Non-pigmented ciliary epithelial cell (primary cell): ENCODE measurements at places on chromosomes 4 and X.

DNA sequence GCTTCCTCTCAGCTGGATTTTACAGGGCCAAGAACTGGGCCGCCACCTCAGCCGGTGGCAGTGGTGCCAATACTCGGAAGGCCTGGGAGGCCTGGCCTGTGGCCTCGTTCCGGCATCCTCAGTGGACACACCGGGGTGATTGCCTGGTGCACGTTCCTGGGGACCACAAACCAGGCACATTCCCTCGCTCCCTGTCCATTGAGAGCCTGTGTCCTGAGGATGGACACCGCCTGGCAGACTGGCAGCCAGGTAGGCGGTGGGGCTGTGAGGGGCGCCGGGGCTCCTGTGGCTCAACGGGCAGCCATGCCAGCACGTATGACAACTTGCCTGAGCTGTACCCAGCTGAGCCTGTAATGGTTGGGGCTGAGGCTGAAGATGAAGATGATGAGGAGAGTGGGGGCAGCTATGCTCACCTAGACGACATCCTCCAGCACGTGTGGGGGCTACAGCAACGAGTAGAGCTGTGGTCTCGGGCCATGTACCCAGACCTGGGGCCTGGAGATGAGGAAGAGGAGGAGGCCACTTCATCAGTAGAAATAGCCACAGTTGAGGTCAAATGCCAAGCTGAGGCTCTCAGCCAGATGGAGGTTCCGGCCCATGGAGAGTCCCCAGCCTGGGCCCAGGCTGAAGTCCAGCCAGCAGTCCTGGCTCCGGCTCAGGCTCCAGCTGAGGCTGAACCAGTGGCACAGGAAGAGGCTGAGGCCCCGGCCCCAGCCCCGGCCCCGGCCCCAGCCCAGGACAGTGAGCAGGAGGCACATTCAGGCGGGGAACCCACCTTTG lies 70.4 kb downstream of the STARD8 start:
- no peak for DNase-seq

- DNase-seq, result no peak
Observed at GRCh38 chr4:124540014-124540413, 172.5 kb downstream of the ANKRD50 start.

- no peak for DNase-seq
Observed at GRCh38 chrX:154516656-154517100, 646 bp upstream of the FAM3A start.

DNA sequence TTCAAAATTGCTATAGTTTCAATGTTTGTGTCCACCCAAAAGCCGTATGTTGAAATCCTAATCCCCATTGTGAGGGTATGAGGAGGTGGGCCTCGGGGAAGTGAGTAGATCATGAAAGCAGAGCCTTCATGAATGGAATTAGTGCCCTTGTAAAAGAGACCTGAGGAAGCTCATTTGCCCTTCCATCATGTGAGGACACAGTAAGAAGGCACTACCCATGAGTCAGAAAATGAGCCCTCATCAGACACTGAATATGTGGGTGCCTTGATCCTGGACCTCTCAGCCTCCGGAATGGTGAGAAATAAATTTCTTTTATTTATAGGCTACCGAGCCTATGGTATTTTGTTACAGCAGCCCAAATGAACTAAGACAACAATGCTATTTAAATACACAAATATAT lies 57.7 kb upstream of the EFHC2 start:
- DNase-seq, result no peak

DNA sequence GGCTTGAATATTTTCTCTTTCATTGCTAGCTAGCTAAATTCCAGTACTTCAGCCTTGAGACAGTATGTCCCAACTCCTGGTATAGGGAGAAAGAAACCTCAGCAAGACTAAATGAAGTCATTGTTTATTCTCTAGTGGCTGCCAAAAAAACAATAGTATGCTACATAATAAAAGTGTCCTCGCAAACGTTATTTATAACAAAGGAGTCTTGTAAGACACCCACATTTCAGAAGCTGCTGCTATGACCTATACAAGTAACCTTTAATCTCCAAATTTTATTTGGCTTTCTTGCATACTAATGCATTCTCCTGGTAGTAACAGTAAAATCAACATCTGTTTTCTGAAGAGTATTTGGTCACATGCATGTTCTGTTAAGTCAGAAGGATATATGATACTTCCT lies 28.8 kb downstream of the NEK1 start:
- DNase-seq, result peak; percentile 24

DNA sequence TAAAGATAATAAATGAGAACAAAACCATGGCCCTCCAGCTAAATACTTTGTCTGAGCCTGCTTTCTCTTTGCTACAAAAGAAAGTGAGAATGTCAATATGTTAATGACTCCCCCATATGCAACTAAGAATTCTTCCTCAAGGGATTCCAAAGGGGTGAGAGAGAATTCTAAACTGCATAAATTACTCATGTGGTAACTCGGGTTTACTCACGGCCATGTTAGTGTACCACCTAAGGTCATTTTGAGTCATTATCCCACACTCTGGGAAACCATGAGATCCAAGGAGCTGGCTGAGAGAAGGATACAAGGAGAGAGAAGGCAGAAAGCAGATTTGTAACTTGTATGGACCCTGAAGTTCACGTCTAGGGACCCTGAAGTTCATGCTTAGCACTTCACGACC lies 190.3 kb downstream of the DHX15 start:
- peak; percentile 10 for DNase-seq

DNA sequence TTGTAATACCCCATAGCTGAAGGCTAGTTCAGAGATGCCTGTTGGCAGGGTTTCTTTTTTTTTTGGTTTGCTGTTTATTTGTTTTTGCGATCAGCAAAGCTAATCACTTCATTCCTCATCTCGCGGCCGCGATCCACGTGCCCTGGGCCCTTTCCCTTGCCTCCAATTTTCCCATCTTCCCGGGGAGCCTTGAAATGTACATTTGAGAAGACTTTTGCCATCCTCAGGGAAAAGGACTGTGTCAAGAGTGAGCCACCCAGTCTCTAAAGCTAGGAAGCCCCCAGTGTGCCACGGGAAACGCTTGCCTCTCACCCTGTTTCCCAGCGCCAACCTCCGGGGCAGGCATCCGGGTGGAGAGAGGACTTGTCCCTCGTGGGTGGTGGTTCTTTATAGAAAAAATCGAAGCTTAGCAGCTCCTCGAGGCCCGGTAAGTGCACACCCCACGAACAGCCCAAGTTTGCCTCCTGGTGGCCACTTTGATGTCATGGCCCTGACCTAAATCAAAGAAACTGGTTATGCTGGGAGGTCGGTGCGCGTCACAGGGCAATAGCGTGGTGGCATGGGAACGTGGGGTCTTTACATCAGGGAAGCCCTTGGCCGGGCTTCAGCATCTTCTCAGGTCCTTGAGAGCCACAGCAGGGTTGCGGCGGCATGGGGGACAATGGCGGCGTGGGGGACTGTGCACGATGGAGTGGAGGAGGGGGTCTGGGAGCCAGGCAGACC lies 42.0 kb downstream of the MAP7D3 start:
- DNase-seq, result no peak

- DNase-seq, result no peak
Observed at GRCh38 chr4:84968925-84969324, 2.4 kb upstream of the WDFY3 start.

DNA sequence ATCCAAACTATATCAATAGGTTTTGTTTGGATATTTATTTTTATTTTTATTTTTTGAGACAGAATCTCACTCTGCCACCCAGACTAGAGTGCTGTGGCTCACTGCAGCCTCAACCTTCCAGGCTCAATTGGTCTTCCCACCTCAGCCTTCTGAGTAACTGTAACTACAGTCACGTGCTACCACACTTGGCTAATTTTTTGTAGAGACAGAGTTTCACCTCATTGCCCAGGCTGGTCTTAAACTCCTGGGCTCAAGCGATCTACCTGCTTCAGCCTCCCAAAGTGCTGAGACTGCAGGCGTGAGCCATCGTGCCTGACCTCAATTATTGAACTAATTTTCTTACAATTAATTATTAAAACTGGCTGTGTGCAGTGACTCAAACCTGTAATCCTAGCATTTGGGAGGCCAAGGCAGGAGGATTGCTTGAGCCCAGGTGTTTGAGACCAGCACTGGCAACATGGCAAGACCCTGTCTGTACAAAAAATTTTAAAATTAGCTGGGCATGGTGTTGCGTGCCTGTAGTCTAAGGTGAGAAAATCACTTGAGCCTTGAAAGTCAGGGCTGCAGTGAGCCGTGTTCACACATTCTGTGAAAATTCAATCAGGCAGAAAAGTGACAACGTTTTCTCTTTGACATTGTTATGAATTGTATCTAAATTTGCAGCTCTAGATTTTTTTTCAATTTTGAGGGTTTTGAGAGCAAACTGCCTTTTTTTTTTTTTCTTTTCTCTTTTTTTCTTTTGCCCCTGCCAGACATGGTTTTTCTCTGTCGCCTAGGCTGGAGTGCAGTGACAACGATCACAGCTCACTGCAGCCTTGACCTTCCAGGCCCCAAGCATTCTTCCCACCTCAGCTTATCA lies 66.0 kb downstream of the UBE2K start:
- no peak for DNase-seq

- DNase-seq, result peak; percentile 65
Observed at GRCh38 chr4:124135409-124135813, 577.1 kb downstream of the ANKRD50 start.

DNA sequence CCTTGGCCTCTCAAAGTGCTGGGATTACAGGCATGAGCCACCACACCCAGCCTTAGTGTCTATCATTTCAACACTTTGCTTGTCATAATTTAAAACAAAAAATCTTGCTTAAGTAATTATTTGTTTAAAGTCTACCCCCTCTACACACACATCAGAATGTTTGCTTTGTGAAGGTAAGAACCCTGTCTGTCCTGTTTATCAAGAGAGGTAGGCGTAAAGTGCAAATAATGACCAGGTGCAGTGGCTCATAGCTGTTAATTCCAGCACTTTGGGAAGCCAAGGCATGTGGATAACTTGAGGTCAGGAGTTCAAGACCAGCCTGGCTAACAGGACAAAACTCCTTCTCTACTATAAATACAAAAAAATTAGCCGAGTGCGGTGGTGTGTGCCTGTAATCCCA lies 326.7 kb upstream of the CLNK start:
- no peak for DNase-seq

- no peak for DNase-seq
Observed at GRCh38 chrX:49799828-49800227, 29.3 kb upstream of the PAGE4 start.

- no peak for DNase-seq
Observed at GRCh38 chrX:78455901-78456300, 128.5 kb upstream of the CYSLTR1 start.

DNA sequence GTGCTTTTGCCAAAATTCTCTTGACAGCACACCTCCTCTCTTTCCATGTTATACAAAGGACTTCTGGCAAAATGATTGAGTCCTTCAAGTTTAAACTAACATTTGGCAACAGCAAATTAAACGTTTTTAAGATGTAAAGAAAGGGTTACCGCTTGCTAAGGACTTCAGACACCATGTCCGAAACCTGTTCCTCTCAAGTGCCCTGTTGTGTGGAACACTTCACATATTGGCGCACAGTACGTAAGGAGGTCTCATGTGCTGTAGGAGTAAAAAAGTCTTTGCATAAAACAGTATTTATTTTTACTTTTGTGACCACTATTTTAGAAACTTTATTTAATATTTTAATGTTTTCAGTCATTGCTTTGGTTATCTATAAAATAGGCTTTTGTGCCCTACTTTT lies 33.7 kb upstream of the HPRT1 start:
- no peak for DNase-seq

DNA sequence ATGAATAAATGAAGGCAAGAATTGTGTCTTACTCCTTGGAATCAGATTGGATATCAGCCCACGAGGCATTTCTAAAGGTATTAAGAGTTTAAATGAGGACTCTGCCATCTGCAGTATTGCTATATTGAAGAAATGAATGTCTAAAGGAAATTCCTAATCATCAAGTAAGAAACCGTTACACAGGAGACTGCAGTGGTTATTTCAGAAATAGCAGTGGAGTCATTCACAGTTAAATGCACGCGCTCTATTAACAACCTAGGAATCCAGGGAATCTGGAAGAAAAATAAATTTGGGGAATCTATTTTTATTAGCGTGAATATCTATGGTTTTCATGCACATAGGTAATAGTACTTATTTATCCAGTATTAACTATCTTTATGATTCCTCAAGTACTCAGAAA lies 334.2 kb downstream of the TENM3 start:
- no peak for DNase-seq

DNA sequence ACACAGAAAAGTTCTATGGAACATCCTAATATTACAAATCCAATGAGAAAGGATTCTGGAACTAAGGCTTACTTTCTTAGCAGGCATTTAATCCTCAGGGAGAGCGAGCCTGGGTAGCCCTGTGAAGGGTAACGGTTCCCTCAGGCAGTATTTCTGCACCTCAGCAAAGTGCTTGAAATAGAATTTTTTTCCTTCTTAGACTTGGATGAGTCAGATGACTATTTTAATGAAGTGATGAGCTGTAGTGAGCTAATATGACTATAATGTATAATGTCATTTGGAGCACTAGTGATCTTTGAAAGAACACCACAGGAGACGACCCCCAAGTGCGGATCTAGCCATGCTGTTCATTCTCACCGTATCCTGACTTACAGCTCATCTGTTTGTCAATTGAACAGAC lies 493.0 kb upstream of the FAM241A start:
- DNase-seq, result no peak

GRCh38 chr4:166174717-166175490 lies 301.9 kb downstream of the TLL1 start:
- peak; percentile 22 for DNase-seq

GRCh38 chrX:55624403-55624802 lies 1.2 kb downstream of the FOXR2 start:
- DNase-seq, result no peak

DNA sequence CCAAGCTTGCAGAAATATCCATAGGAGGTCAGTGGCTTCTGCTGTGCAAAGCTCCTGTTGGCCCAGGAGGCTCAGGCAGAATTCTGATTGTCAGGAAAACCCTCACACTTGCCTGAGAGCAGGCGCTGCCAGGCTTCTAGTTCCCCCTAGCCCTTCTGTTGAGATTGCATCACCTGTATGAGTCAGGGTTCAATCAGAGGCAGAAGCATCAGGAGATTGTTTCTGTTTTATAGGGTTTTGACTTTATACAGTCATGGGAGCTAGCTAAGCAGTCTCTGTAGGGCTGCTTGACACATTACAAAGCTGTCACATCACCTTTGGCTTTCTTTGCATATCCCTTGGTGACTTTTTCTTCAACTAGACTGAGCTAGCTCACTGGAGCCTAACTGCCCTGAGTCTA lies 27.8 kb downstream of the DIPK2B start:
- no peak for DNase-seq

GRCh38 chr4:187666034-187666433 lies 329.5 kb upstream of the ZFP42 start:
- no peak for DNase-seq

DNA sequence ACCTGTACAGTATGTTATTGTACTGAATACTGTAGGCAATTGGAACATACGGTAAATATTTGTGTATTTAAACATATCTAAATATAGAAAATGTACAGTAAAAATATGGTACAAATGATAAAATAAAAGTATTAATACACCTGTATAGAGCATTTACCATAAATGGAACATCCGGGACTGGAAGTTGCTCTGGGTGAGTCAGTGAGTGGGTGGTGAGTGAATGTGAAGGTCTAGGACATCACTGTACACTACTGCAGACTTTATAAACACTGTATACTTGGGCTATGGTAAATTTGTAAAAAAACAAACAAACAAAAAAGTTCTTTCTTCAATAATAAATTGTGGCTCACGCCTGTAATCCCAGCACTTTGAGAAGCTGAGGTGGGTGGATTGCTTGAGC lies 52.4 kb upstream of the FHL1 start:
- no peak for DNase-seq

- DNase-seq, result no peak
Observed at GRCh38 chr4:84403656-84404055, 95.4 kb downstream of the NKX6-1 start.

- DNase-seq, result no peak
Observed at GRCh38 chr4:110623718-110624397, 981 bp upstream of the PITX2 start.
